ENCODE measurements at places on chromosomes 6 and 20.

DNA sequence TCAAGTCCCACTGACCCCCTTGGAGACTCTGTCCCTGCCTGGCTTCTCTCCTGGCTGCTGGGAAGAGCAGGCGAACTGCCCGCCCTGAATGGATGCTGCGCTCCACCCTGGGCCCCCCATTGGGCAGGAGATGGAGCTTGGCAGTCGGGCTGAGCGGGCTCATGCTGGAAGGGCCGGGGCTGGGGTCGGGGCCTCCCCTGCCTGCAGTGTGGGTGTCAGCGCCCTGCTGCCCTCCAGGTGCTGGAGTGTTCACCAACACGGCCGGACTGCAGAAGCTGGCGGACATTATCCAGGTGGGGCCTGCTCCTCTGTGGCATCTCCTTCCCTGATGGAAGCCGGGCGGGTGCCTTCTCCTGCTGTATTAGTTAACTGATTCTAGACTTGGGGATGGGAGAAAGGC, 16.0 kb upstream of the TNFRSF6B start:
- no peak for DNase-seq

DNA sequence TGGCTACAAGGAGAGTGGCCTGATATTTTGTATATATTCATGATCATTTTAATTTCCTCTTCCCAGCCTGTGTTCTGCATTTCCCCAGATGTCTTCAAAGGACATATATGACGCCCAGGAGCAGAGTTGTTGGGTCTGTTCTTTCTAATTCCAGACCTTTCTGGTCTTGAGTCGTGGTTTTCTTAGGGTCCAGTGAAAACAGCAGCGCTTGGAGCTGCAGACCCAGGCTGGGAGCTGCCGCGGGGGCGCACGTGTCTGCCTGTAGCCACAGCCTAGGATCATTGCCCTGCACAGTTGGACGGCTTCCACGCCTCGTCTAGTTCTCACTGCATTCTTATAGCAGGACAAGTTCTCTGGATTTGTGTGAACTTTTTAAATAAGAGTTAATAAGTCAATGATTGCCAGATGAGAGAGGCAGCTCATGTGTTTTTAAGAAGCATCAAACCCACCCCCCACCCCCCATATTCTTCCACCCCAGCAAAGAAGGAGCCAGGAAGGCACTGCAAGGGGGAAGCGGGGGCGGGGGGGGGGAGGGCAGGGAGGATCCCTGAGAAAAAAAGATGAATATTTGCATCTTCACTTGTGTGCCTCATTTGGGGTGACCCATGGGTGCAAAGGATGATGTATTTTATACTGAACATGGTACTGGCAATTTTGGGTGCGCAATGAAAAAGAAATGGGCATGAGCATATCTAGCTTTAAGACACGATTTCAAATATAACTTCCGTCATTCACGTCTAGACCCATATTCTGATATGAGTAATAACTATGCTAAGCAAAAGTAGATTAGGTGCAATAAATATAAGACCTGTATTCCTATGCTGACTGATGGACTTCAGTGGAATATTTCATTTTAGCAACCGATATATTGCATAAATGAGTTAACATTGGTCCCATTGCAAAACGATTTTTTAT, 160.0 kb downstream of the TBXT start:
- no peak for DNase-seq

DNA sequence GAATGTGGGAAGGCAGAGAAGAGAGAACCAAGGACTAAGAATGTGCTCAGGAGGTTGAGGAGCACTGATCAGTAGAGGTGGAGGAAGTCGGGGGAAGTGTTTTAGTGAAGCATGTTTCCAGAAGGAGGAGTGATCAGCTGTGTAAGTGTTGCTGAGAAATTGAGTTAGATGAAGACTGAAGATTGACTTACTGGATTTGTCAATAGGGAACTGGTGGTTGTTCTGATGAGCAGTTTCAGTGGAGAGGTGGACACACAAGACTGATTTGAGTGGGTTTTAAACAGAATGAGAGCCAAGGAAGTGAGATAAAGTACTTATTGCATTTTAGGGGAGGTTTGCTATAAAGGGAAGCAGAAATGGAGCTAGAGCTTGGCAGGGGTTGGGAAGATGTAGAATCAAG, 182.6 kb downstream of the CDKAL1 start:
- DNase-seq = no peak

DNA sequence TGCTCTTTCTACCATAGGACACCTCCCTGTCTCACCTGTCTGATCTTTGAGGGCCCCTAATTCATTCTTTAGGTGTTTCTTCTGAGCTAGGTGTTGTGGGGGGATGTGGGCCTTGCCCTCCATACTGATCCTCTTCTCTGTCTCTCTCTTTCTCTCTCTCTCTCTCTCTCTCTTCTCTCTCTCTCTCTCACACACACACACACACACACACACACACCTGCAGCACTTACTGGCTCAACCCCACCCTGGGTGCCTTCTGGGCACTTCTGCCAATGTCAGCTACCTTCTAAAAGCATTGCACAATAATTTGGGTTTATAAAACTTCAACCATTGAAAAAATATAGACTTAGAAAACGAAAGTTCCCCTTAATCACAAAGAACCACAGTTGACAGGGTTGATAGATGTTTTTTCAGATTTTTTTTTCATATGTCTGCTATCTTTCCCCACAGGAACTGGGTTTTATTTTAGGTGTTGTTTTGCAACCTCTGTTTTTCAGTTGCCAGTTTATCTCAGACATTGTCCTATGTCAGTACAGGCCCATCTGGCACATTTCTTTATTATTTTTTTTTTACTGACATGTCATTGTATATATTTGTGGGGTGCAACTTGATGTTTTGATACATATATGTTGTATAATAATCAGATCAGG, 28.1 kb downstream of the PKIG start:
- DNase-seq = no peak

DNA sequence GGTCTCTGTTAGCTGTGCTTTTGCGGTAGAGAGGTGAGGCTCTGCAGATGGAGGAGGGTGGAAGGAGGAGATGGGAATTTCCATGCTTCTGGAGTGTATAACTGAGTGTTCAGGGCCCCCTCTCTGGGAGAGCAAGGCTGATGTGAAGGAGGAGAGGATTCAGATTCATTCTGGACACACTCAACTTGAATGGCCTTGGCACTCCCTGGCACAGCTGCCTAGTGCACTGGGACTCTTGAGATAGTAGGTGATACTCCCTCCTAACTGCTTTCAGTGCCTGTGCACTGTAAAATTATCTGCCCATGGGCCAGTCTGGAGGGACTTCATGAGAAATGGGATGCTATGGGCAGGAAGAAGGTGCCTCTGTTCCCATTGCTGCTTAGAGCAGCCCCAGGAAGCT, 54.2 kb upstream of the MYL9 start:
- no peak for DNase-seq

- no peak for DNase-seq
Observed at GRCh38 chr20:17822540-17823408, 123.0 kb downstream of the BANF2 start.

GRCh38 chr6:89951574-89952104, 57.4 kb downstream of the GJA10 start:
- DNase-seq = no peak

GRCh38 chr6:26520237-26520849, 17.8 kb upstream of the HMGN4 start:
- no peak for DNase-seq

Measured in stimulated activated CD4-positive, alpha-beta T cell treated with anti-CD3 and anti-CD28 coated beads, Interleukin-1b, Interleukin-23, amount 100 ng/mL, for 24 hours (primary cell).